ENCODE measurements at places on chromosomes 7 and 10.

- DNase-seq, result no peak
Measured at GRCh38 chr7:55127135-55127551, 108.3 kb downstream of the EGFR start.

GRCh38 chr7:158729646-158730382, 25.2 kb upstream of the NCAPG2 start:
- no peak for DNase-seq

GRCh38 chr10:44167752-44168151, 217.1 kb downstream of the CXCL12 start:
- DNase-seq, result no peak

DNA sequence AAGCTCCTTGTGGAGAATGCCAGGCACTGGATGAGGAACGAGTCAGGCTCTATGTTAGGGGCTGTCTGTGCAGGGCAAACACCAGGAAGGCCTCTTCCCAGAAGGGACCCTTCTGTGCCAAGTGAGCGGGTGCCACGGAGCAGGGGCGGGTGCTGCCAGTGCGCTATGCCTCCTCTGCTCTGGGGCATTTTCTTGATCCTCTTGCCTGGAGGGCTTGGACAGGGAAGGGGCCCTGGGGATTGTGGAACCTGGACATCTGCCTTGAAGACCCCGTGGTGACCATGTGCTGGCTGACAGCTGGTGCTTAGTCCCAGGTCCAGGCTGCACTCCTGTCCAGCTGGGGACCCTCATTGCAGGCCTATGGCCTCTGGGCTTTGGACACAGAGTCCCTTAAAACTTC, 15.4 kb upstream of the TBRG4 start:
- DNase-seq, result no peak

DNA sequence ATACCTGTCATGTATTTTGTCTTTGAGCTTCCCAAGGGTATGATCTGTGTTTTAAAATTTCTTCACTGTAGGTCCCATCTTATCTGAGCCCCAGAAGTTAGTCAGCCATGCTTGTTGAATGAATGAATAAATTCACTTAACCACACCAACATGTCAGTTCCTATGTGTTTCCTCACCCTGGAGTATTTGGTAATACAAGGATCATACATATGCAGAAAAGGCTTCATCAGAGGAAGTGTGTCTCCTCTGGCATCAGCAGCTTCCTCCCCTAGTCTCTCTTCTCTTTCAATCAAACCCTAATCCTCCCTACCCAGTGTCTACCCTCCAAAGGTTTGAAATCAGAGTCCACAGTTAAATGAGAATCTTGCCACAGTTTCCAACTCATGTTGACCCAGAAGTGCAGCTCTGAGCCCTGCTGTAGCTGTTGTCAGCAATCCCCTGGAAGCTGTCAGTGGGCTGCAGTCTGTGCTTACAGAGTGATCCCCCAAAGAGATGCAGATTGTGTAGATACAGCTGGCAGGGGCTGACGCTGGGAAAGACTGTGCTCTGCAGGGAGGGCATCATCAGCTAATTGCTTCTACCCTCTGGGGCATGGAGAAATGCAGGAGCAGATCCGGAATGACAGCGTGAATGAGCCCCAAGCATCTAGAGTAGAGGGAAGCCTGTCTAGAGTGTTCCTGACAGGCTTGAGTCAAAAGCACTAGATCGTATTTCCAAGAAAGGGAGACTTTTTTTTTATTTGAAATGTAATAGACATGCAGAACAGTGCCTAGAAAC, 105.0 kb upstream of the WDR11 start:
- no peak for DNase-seq

- DNase-seq, result no peak
Measured at GRCh38 chr7:35524112-35524804, 170.7 kb downstream of the HERPUD2 start.

GRCh38 chr7:101212014-101212413, 5.4 kb downstream of the PLOD3 start:
- DNase-seq, result no peak

DNA sequence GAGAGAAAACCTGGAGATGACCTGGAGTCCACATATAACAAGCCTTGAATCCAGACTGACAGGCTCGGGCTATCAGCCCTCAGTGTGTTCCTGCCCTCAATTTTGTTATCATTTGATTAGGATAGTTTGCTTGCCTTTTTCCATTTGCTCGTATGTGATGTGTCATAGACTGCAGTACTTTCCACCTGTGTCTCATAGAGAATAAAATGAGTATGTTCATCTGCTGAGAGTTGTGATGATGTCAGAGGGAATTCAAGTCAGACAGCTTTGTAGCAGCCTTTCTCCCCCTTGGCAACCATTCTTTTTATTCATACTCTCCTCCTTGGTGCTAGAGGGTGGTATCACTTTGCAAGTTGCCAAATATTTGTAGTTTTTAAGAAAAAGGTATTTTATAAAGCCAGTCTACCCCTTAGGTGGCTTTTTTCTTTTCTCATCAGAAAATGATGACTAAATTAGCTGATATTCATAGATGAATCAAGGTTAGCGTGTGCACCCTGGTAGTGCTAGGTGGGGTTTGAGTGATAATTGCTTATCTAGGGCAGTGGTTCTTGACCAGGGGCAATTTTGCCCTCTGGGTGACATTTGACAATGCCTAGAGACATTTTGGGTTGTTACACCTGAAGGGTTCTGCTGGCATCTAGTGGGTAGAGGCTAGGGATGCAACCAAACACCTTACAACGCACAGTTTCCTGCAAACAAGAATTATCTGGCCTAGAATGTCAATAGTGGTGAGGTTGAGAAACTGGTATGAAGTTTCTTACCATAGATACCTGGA, 5.4 kb downstream of the SGPL1 start:
- DNase-seq, result no peak

- DNase-seq, result peak; percentile 11
Measured at GRCh38 chr7:142800699-142801260, 30.0 kb downstream of the PRSS2 start.

GRCh38 chr7:115526278-115526677, 504.3 kb downstream of the TFEC start:
- no peak for DNase-seq

DNA sequence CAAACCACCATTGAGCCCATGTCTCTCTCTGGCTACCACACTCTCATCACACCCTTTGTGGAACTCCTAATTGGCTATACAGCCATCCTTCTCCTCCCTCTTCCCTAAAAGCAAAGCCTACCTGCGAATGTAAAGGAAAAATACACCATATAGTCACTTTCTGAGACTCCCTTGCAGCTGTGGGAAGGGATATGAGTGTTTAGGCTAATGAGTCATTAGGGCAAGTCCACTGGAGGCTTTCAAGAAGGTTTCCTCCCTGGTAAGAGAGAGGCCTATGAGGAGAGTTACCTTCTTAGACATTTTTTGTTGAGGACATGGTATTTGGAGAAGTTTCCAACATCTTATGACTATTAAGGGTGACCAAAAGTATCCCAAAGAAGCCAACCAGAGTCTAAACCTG, 4.1 kb upstream of the TMEM243 start:
- DNase-seq, result no peak

DNA sequence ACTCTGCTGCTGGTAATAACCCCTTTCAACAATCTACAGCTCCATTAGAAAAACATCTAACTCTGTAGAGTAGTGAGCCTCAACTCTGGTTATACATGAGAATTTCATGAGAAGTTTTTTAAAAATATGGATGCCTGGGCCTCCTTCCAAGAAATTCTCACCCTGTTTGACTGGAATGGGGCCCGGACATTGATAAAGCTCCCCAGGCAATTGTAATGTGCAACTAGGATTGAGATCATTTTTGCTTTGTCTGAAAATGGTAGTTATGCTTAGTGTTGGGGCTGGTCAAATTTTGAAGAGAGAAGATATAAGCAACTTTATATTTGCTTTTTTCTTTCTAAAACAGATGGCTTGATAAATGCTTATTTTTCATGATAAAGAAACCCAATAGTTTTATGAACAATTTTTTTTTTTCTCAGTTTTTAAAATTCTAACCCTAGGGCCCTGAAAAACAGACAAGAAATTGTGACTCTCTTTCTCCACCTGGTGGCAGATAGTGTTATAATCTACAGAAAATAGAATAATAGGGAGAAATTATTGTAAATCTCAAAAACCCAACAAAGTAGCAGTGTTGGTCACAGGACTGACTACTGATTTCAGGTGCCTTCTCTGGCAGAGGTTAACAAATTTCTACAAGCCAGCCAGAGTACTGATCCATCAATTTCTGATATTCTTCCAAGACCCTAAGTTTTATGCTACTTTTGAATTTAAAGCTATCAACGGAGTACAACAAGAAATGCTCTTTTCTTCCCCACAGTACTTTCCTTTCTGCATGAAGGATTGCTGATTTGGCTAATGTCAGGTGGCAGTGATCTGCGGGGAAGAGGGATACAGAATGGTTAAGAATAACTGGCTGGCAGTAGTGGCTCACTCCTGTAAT, 174.8 kb downstream of the DKK1 start:
- no peak for DNase-seq

DNA sequence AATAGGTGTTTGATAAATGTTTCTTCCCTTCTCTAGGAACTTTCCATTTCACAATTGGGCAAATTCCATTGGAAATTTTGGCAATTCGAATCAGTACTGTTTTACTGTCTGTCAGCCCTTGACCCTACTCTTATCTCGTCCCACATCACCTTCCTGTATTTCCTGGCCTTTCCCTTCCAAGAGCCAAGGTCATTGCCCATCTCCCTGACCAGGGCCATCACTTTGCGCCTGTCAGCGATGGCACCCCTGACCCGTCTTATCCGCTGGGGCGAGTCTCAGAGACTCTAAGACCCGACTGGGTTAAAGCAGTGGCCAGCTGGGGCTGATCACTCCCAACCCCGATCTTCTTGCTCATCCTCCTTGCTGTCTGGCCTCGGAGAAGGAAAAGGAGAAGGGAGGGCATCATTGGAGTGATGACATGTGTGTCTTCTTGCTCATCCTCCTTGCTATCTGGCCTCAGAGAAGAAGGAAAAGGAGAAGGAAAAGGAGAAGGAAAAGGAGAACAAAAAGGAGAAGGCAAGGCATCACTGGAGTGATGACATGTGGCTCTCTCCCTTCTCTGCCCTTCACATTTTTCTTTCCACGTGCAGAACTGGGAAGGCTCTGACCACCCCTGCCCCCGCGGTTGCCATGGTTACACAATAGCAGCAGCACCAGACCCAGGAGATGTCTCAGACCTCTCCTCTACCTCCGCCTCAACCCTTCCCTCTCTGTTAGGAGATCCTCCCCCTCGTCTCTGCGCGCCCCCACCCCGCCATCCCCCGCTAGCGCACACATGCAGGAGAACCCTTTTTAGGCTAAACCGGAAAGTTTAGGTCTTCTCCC, 2.0 kb downstream of the SEMA3D start:
- DNase-seq, result no peak

GRCh38 chr7:46754140-46754720, 827.7 kb downstream of the TNS3 start:
- no peak for DNase-seq

DNA sequence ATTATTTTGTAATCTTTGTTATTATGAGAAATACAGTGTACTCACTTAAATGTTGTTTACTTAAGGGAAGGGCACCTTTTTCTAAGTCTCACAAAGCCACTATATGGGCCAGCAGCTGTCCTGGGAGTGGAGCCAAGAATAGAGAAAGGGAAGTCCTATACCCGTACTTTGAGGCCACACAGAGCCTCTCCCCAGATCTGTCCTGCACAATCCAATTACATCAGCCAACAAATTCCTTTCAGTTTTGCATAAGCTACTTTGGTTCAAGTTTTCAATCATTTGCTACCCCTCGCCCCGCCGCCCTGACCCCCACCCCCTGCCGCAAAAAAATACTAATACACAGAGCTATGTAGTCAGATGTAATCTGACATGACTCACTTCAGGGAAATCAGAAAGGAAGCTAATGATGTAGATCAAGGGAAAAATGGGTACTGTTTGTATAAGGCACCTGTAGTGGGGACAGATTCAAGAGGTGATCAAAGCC, 297.4 kb upstream of the NEBL start:
- no peak for DNase-seq

GRCh38 chr7:99631295-99632109, 14.8 kb downstream of the ZSCAN25 start:
- DNase-seq, result peak; percentile 67

GRCh38 chr10:77248104-77248790, 389.4 kb downstream of the KCNMA1 start:
- no peak for DNase-seq

DNA sequence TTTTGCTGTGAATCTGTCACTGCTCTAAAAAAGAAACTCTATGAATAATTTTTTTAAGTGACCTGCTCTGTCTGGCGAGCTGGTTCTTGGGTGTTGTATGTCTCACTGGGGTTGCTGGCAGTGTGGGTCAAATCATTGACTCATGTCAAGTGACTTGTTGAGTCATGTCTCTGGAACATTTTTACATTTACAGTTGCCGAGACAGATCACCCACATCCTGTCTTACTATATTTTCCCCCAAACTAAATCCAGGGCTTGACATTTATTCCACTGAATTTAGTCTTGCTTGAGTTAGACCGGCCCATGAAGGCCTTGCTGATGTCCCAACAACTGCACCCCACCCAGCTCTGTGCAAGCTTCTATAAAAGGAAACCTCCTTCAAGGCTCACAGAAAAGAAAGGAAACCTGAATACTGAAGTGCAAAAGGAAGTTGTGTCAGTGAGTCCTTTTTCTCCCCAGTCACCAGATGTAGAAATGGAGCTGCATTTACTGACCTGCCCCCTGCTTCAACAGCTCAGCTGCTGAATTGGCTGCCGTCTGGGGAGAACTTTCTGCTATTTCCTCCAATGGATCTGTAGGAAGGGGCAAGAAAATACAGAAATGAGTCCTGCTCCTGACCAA, 290.3 kb downstream of the TNS3 start:
- peak; percentile 40 for DNase-seq

- DNase-seq, result peak; percentile 57
Measured at GRCh38 chr7:150520145-150520544, 5.5 kb downstream of the GIMAP7 start.

DNA sequence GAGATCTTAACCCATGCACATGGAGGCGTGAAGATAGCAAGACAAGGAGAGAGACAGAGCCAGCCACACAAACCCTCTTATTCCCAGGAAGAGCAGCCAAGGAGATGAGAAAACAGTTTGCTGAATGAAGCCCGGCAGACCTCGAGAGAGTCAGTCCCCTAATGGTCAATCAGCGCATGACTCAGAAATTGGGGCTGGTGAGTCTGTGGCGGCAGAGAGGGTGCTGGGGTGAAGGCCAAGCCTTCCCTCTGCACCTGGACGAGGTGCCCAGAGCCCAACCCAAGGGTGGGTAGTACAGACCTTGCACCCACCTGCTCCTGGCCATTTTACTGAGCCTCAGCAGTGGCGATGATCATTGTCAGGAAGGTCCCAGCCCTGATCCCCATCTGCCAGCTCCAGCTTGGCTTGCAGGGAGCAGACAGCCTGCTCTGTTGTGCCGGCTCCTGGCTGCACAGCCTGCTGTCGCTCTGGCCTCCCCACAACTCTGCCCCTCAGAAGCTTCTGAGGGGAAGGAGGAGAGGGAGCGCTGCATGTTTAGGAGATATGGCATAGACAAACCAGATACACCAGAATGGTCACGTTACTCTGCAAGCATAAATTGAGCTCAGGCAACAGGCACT, 256.6 kb downstream of the RPS24 start:
- no peak for DNase-seq

GRCh38 chr7:108345710-108346336, 110.4 kb downstream of the NRCAM start:
- DNase-seq, result no peak

- no peak for DNase-seq
Measured at GRCh38 chr10:122189185-122189584, 81.9 kb upstream of the BTBD16 start.

- DNase-seq, result no peak
Measured at GRCh38 chr7:45873355-45873754, 473 bp upstream of the CCDC201 start.

Data from stimulated activated naive CD8-positive, alpha-beta T cell treated with anti-CD3 and anti-CD28 coated beads, Interleukin-15, amount 100 ng/mL, for 72 hours (primary cell).